Cerebellum (tissue), 4 donors: ENCODE measurements at places on chromosomes 2 and 18. TPM values are rescaled to one million over a fixed set of nuclear protein-coding genes. Genes with fewer than 3 reads are reported as not detected.

The ESPNL gene
- 0.09 TPM for total RNA-seq

The RIT2 gene
- total RNA-seq, result 9.5 TPM

The RAX gene
- 2.0 TPM for total RNA-seq

The ABCG5 gene
- total RNA-seq, result not detected

The UGT1A5 gene
- not detected for total RNA-seq

The AGXT gene
- not detected for total RNA-seq

The GCG gene
- not detected for total RNA-seq

The GPR35 gene
- 2.4 TPM for total RNA-seq
